ENCODE measurements at places on chromosomes 5 and 9. TPM values are rescaled to one million over a fixed set of nuclear protein-coding genes. Genes with fewer than 3 reads are reported as not detected.

The RAB24 gene
- 56.2 TPM for total RNA-seq

The PCDHA7 gene
- 0.03 TPM for total RNA-seq

The CTXN3 gene
- total RNA-seq = not detected

The PMPCA gene
- total RNA-seq = 47.9 TPM

The TMEM161B gene
- total RNA-seq = 15.2 TPM

The PLEKHG4B gene
- 0.03 TPM for total RNA-seq

The ARL14EPL gene
- not detected for total RNA-seq

DNA sequence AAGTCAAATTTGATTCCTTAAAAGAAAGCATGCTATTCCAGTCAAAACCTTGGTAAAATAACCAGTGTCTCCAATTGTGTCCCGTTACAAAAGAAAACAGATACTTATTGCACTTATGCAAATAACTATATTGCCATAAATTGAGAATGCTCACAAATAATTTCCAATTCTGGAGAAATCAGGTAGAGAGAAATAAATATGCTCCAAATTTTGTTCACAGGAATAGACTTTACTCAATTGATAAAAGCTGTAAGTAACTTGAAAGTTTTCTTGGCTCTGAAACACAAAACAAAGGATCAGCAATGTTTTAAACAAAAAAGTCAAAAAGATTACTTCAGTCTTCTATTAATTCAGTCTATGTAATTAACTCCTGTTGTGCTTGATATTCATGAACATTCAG lies 7.8 kb upstream of the DTWD2 start:
- H3K4me1 ChIP-seq = no peaks in the 10 kb centered on the region
- H3K4me3 ChIP-seq = no peak overlapping the region
- no peak overlapping the region for H3K27ac ChIP-seq
- H3K36me3 ChIP-seq = no peaks in the 10 kb centered on the region
- no peak for DNase-seq

DNA sequence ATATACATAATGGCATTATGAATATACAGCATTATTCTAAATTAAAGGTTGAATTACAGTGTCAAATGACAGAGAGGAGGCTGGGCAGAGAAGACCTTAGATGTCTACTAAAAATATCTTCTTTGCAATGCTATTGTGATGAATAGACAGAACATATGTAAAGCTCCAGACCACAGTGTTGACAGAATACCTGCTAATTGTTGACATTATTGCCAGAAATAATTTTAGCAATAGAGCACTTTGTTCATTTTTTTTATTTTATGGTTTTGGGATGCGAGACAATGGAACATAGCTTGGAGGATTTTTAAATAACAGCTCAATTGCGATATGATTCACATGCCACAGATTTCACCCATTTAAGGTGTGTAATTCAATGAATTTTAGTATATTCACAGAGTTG lies 508.8 kb downstream of the PSAT1 start:
- no peaks in the 10 kb centered on the region for H3K27me3 ChIP-seq
- H3K4me3 ChIP-seq = no peak overlapping the region
- DNase-seq = no peak
- no peaks in the 10 kb centered on the region for H3K36me3 ChIP-seq
- no peaks in the 10 kb centered on the region for H3K4me1 ChIP-seq

DNA sequence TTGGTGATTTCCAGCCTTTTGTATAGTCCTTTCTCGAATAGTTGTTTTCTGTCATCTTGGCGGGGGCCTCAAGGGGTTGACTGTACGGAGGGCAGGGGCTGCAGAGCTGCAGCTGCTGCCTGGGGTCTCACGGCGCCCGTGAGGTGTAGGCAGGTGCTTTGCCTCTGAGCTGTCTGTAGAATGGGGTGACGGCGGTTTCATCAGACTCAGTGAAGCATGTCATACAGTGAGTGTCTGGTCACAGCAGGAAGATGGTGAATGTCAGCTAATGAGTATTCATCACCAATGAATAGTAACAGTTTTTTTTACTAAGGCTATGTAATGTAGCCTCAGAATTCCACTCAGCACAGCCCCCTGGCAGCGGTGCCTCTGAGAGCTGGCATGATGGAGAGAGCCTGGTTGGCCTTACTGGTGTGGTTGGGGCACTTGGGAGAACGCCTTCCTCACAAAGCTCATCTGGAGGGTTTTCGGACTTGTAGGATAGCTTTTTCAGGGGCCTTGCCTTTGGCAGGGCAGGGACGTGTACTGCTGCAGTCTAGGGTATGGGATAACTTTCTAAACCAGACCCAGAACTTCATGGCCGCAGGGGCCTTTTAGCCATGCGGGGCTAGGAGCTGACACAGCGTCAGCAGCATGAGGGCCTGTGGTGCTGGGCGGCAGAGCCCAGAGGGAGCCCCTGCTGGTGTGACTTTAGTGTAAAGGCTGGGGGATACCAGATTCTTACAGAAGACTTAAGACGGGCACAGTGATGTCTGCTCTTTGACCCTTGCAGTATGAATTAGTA lies 15.0 kb downstream of the TENT4A start:
- H3K4me3 ChIP-seq = no peak overlapping the region
- H3K27me3 ChIP-seq = no peaks in the 10 kb centered on the region
- peaks cover 48% of the 10 kb centered on the region for H3K36me3 ChIP-seq
- H3K27ac ChIP-seq = no peak overlapping the region
- no peak for DNase-seq

GRCh38 chr5:95449460-95449859 lies 58.3 kb downstream of the FAM81B start:
- DNase-seq = no peak
- no peaks in the 10 kb centered on the region for H3K4me1 ChIP-seq
- no peaks in the 10 kb centered on the region for H3K36me3 ChIP-seq

- no peaks in the 10 kb centered on the region for H3K36me3 ChIP-seq
- H3K27me3 ChIP-seq = no peaks in the 10 kb centered on the region
- no peak for DNase-seq
- H3K4me3 ChIP-seq = no peak overlapping the region
- no peaks in the 10 kb centered on the region for H3K4me1 ChIP-seq
These were observed 16.7 kb upstream of the TNFSF8 start for GRCh38 chr9:114947058-114947457.

DNA sequence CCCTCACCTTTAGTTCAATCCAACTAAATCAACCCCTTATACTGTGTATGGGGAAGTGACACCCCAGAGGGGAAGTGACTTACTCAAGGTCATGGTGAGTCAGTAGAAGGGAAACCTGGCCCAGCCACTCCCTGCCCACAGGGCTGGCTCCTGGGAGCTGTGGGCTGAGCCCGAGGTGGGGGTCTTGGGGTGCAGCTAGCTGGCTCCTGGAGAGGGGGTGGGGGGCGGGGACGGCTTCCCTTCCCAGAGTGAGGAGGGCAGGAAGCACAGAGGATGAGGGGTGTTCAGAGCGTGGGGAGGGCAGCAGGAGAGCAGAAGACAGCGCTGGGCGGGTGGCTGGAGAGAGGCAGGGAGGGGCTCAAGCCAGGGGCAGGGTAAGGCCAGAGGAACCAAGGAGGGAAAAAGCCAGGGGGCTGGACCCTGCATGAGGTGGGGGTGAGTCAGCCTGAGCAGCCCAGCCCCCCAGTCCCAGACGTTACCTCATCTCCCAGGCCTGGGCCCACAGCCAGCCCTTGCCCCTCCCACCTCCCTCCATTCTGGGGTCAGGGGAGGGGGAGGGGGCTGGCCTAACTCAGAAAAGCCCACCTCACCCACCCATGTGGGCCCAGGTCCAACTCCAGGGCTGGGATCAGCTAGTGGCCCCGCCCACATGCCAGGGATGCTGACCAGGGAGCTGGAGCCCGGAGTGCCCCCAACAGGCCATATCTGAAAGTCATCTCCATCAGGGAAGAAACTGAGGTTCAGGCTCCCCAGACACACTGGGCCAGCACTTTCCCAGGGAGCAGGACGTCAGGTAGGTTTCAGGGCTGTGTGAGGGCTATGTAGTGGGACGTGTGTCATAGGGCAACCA lies 2.8 kb downstream of the PDLIM7 start:
- H3K27me3 ChIP-seq = no peaks in the 10 kb centered on the region
- 0 out of 2 replicates have a peak overlapping the region, but pooled peaks have one; percentile 68 for H3K4me3 ChIP-seq
- H3K27ac ChIP-seq = peak overlapping the region; percentile 40
- H3K4me1 ChIP-seq = peaks cover 38% of the 10 kb centered on the region
- H3K36me3 ChIP-seq = peaks cover 73% of the 10 kb centered on the region

DNA sequence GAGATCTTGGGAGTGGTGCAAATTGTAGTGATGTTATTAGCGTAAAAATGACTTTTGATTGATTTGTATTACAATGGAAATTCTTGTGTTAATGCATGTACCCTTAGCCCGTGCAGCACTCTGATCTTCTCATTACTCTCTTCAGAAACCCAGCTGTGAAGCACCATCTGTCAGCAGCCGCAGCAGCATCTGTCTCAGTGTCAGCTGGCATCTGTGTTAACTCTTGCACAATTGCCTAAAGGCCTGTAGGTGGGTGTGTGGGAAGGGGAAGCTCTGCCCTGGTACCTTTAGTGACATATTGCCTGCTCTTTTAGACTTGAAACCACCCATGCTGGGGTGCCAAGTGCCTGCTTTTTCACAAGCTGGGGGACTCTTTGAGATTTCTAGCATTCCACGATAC lies 101.3 kb downstream of the FBXL7 start:
- H3K4me1 ChIP-seq = no peaks in the 10 kb centered on the region
- H3K36me3 ChIP-seq = peaks cover 3% of the 10 kb centered on the region
- no peak for DNase-seq
- no peak overlapping the region for H3K4me3 ChIP-seq
- H3K27ac ChIP-seq = no peak overlapping the region

DNA sequence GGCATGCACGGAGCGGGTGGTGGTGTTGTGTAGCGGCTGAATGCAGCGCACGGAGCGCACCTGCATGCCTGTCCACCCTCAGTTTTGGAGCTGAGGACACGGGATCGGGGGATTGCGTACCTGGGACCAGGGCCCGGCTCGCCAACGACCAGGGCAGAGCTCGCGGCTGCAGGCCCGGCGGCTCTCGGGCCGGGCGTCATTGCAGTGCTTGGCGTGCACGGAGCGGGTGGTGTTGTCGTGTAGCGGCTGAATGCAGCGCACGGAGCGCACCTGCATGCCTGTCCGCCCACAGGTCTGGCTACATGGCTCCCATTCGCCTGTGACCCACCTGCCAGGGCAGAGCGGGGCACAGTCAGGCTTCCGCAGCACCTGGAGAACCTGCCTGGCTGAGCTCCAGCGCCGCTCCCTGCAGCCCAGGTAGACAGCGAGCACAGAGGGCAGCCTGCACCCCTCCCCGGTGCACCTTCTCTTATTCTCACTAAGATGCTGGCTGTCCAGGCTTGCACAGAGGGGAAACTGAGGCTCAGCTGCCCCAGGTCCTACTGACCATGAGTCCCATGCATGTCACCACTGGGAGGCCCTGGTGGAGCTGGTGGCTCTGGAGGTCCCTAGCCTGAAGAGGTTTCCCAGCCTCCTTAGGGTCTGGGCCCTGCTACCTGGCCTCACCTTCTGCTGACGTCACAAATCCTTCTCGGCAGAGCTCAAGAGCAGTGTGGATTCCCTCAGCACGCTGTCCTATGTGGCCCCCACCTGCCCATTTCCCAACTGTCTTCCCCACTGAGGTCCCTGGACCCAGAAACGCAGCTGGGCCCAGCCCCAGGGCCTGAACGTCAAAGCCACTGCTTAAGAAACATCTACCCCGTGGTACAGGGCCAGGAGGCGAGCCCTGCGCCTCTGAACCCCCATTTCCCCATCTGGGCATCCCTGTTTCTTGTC lies 64.9 kb downstream of the ZNF354C start:
- H3K36me3 ChIP-seq = no peaks in the 10 kb centered on the region
- peak; percentile 42 for DNase-seq
- no peak overlapping the region for H3K4me3 ChIP-seq
- H3K4me1 ChIP-seq = no peaks in the 10 kb centered on the region
- no peak overlapping the region for H3K27ac ChIP-seq
- H3K27me3 ChIP-seq = no peaks in the 10 kb centered on the region

DNA sequence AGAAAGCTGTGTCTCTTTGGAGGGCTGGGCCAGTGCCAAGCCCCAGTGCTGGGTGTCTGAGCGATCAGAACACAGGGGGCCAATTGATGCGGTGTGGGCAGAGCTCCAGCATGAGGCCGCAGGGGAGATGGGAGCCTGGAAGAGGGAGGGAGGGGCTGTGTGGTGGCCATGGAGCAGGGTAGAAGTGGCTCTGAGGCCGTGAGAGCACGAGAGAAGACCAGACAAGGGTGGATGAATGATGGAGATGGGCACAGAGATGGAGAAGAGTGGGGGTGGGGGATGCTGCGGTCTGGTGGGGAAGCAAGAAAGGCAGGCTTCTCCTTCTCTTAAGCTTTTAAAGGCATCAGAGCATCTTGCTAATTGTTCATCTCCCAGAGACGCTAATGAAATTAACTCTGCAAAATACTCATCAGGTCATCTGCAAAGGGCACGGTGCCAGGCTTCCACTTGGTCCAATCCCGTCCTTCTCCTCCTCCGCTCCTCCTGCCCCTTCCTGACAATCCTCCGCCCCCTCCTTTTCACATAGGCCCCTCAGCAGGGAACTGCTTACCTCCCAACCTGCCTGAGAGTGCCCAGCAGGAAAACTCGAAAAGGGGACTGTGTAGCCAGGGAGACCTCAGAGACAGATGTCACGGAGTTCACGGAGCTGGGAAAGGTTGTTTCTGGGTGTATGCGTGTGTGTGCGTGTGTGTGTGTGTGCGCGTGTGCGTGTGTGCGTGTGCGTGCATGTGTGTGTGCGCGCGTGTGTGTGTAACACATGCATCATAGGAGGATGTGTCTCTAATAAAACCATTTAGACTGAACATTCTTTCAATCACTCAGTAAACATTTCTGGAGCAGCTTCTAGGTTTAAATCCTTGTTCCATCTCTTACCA lies 7.1 kb upstream of the UNC5A start:
- H3K4me3 ChIP-seq = no peak overlapping the region
- no peak overlapping the region for H3K27ac ChIP-seq
- H3K36me3 ChIP-seq = no peaks in the 10 kb centered on the region
- H3K4me1 ChIP-seq = no peaks in the 10 kb centered on the region

DNA sequence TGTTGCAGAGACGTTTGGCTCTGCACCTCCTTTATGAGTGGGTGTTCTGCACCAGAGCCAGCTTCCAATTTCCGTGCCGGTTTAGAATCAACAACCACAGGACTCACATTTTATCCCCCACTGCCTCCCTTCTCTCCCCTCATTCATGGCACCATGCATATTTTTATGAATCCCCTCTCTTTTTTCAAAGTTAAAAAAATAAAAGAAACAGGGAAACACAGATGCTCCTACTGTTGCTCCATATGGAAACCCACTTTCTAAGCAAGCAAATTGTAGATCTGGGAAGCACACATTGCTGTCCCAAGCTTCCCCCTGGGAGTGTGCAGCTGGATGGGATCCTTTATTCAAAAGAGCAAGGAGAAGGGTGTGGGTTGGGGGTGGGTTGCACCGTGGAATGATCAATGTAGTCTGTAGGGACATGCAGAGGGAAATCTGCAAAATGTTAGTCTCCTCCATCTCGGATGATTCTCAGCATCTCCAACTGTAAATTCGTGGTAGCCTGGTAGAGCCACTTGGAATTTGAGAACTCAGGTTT lies 410.0 kb upstream of the ADAMTSL1 start:
- no peaks in the 10 kb centered on the region for H3K27me3 ChIP-seq
- no peak overlapping the region for H3K27ac ChIP-seq
- no peaks in the 10 kb centered on the region for H3K4me1 ChIP-seq
- H3K36me3 ChIP-seq = no peaks in the 10 kb centered on the region

DNA sequence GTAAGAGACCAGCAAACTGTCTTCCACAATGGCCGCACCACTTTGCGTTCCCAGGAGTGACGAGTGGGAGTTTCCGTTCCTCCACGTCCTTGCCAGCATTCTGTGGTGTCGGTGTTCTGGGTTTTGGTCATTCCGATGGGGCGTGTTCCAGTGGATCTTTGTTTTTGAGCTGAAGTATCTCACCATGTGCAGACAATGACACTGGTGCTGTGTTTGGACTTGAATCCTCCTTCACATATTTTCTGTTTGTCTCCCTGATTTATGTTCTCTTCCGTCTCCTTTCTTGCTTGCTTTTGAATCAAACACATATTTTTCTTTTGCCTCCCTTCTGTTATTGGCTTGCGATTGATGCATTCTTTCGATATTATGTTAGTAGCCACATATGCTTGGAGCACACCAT lies 60.8 kb upstream of the IRX4 start:
- DNase-seq = no peak
- H3K36me3 ChIP-seq = no peaks in the 10 kb centered on the region

Data from SJSA1 (cell line).